Activated naive CD8-positive, alpha-beta T cell treated with anti-CD3 and anti-CD28 coated beads for 36 hours (primary cell): ENCODE measurements at places on chromosomes 11 and 22.
A peak's percentile ranks its signal among the peaks of the same experiment; 100 is the strongest.

GRCh38 chr11:4393209-4393857 lies at the start of gene TRIM21:
Gene TRIM21, minus strand, starts transcription at chr11:4393702. Its CDS starts 3,293 bp downstream, at chr11:4390409.
- H3K4me1 ChIP-seq: peaks cover 33% of the 10 kb centered on the region
- peak within 1 kb of the TSS; percentile 95 for H3K4me3 ChIP-seq
- peak within 1 kb of the TSS; percentile 96 for H3K27ac ChIP-seq
- DNase-seq: peak; percentile 85

- no peak overlapping the region for H3K4me3 ChIP-seq
- no peaks in the 10 kb centered on the region for H3K4me1 ChIP-seq
- H3K36me3 ChIP-seq: no peaks in the 10 kb centered on the region
- no peaks in the 10 kb centered on the region for H3K27me3 ChIP-seq
- no peak for DNase-seq
Observed at GRCh38 chr11:96607864-96608558, 218.2 kb downstream of the JRKL start.

- no peaks in the 10 kb centered on the region for H3K36me3 ChIP-seq
- H3K4me3 ChIP-seq: no peak overlapping the region
- peaks cover 11% of the 10 kb centered on the region for H3K27me3 ChIP-seq
- peaks cover 1% of the 10 kb centered on the region for H3K4me1 ChIP-seq
Observed at GRCh38 chr11:111101881-111102280, 143.6 kb upstream of the POU2AF2 start.

GRCh38 chr22:28910569-28911303 lies 27.4 kb downstream of the ZNRF3 start:
- no peak overlapping the region for H3K27ac ChIP-seq
- H3K4me3 ChIP-seq: no peak overlapping the region
- peaks cover 28% of the 10 kb centered on the region for H3K27me3 ChIP-seq
- peaks cover 36% of the 10 kb centered on the region for H3K4me1 ChIP-seq

GRCh38 chr22:27792452-27793161 lies 8.9 kb downstream of the MN1 start:
- H3K4me1 ChIP-seq: no peaks in the 10 kb centered on the region
- H3K27me3 ChIP-seq: no peaks in the 10 kb centered on the region
- no peak overlapping the region for H3K27ac ChIP-seq
- no peak for DNase-seq

DNA sequence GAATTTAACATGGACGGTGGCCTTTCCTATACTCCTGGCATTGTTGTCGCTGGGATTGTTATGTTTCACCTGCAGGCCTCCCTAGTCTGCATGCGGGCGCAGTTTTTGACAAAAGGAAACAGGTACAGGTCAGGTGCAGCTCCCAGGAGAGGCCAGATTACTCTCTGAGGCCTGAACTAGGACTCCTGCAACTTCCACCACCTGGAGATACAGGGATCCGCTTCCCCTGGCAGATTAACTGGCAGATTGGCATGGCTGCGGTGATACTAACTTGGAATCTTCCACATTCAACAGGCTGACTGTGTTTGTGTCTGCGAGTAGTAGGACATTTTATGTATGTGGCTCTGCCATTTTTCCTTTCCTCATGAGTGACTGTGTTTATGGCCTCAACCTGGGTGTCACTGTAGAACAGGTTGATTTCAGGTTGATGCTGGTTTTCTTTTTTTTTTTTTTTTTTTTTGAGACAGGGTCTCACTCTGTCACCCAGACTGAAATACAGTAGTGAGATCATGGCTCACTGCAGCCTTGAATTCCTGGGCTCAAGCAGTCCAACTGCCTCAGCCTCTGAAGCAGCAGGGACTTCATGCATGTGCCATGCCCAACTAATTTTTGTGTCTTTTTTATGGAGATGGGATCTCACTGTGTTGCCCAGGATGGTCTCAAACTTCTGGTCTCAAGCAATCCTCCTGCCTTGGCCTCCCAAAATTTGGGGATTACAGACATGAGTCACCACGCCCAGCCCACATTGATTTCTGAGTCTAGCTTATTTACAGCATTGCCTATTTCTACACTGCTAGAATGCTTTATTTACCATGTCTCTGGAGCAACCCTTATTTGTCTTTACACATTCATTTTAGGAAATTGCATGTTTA lies 1.7 kb upstream of the USP28 start:
- DNase-seq: no peak
- peaks cover 30% of the 10 kb centered on the region for H3K4me1 ChIP-seq
- H3K4me3 ChIP-seq: peak overlapping the region; percentile 96
- peaks cover 2% of the 10 kb centered on the region for H3K36me3 ChIP-seq
- H3K27me3 ChIP-seq: no peaks in the 10 kb centered on the region

- DNase-seq: no peak
- H3K27ac ChIP-seq: no peak overlapping the region
- H3K27me3 ChIP-seq: no peaks in the 10 kb centered on the region
- H3K4me3 ChIP-seq: no peak overlapping the region
- H3K36me3 ChIP-seq: no peaks in the 10 kb centered on the region
Observed at GRCh38 chr11:109808569-109808968, 284.6 kb upstream of the ZC3H12C start.

DNA sequence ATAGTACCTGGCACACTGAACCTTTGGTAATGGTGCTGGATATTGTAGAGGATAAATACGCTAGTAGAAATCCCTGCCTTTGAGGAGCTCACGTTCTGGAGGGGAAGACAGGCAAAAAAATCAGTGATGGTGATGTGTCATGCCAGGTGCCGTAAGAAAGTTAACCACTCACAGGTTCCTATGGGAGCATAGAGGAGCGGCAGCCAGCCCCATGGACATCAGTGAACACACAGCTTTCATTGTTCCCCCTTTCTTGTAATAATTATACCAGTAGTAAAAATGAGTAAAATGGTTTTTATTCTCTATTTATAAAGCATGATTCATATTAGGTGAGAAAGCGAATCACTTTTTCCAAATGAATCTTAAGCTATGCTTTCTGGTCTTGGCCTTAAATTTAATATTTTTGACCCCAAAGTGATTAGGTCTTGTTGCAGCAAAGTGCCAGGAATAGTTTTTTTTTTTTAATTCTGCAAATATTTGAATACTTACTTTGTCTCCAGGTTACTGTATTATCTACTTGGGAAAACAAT lies 57.9 kb downstream of the UVRAG start:
- peaks cover 2% of the 10 kb centered on the region for H3K36me3 ChIP-seq
- peak overlapping the region; percentile 1 for H3K4me3 ChIP-seq
- H3K27ac ChIP-seq: peak overlapping the region; percentile 74

- DNase-seq: no peak
- no peak overlapping the region for H3K4me3 ChIP-seq
Observed at GRCh38 chr11:46912526-46913150, 5.7 kb downstream of the LRP4 start.

DNA sequence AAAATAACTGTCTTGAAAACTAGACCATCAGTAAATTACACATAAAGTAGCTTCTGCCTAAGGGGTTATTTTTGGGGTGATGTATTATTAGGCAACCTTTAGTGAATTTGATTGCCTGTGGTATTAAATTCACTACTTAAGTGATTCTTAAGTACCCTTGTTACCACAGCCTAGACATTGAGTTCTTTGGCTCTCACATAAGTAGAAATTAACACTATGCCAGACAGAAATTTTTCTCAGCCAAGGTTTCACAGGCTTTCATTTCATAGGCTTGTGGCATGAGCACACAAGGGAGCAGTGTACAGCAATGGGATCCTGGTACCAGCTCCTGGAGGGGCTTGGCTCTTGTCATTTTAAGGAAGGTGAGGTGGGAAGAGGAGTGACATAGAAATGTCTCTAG lies 218.5 kb downstream of the AASDHPPT start:
- no peak for DNase-seq
- no peaks in the 10 kb centered on the region for H3K36me3 ChIP-seq
- H3K27ac ChIP-seq: no peak overlapping the region
- H3K4me3 ChIP-seq: no peak overlapping the region
- no peaks in the 10 kb centered on the region for H3K27me3 ChIP-seq

DNA sequence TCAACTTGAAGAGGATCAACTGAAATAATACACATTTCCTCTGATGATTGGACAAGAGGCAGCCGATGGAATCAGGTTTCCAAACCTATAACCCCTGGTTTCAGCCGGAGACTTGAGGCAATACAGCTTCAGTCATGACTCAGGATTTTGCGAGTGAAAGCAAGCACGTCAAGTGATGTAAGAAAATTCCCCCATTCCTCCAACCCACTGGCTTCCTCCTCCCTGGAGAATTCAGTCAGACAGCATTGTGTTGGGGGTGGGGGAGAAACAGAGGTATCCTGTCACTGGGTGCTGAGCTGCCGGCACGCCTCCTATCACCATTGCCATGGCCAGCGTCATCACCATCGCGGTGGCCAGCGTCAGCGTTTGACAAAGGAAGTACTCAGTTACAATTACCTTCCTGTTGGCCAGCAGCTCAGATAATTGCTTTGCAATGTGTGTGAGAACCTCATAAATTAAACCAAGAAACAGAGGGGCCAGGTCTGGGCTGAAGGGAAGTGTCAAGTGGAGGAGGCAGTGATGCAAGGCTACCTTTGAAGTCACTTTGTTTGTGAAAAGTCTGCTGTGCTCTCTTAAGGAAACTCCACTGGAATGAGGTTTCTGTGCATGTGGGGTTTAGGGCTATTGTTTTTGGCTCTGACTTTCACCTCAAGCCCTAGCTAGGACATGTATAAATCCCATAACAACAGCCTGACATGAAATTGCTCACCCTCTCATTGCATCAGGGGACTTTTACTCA lies 50.2 kb downstream of the LIF start:
- peaks cover 6% of the 10 kb centered on the region for H3K36me3 ChIP-seq
- H3K4me1 ChIP-seq: peaks cover 57% of the 10 kb centered on the region
- peak; percentile 38 for DNase-seq
- no peaks in the 10 kb centered on the region for H3K27me3 ChIP-seq
- H3K27ac ChIP-seq: peak overlapping the region; percentile 90

- peaks cover 46% of the 10 kb centered on the region for H3K27me3 ChIP-seq
- peaks cover 4% of the 10 kb centered on the region for H3K4me1 ChIP-seq
- H3K27ac ChIP-seq: no peak within 1 kb of the TSS
- peak; percentile 43 for DNase-seq
Observed at GRCh38 chr11:68684385-68685356, at the start of gene GAL. Gene GAL, plus strand, starts transcription at chr11:68684544. Its CDS starts 380 bp downstream, at chr11:68684924.

GRCh38 chr22:35812600-35812999 lies 94.9 kb downstream of the APOL5 start:
- peaks cover 8% of the 10 kb centered on the region for H3K36me3 ChIP-seq
- no peaks in the 10 kb centered on the region for H3K4me1 ChIP-seq
- H3K4me3 ChIP-seq: no peak overlapping the region
- DNase-seq: no peak

DNA sequence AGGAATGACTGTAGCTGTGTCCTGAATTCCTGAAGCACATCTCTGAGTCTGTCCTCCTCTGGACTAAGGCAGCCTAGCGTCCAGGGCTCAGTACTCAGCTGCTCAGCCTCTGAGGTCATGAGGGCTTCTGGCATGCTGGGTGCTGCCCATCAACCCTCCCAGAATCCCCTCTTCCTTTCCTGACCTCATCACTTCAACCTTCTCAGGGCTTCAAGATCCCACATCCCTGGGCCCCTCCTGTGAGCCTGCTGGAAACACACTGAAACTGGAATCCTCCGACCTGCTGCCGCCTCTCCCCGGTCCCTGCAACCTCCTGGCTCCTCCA lies 803 bp downstream of the KRTAP5-8 start:
- no peak overlapping the region for H3K4me3 ChIP-seq
- H3K36me3 ChIP-seq: peaks cover 2% of the 10 kb centered on the region
- no peak for DNase-seq
- no peak overlapping the region for H3K27ac ChIP-seq
- H3K27me3 ChIP-seq: peaks cover 4% of the 10 kb centered on the region

- peaks cover 17% of the 10 kb centered on the region for H3K27me3 ChIP-seq
- H3K27ac ChIP-seq: no peak overlapping the region
- H3K36me3 ChIP-seq: no peaks in the 10 kb centered on the region
- no peak overlapping the region for H3K4me3 ChIP-seq
- no peaks in the 10 kb centered on the region for H3K4me1 ChIP-seq
Observed at GRCh38 chr11:33475993-33476392, 218.8 kb downstream of the HIPK3 start.

DNA sequence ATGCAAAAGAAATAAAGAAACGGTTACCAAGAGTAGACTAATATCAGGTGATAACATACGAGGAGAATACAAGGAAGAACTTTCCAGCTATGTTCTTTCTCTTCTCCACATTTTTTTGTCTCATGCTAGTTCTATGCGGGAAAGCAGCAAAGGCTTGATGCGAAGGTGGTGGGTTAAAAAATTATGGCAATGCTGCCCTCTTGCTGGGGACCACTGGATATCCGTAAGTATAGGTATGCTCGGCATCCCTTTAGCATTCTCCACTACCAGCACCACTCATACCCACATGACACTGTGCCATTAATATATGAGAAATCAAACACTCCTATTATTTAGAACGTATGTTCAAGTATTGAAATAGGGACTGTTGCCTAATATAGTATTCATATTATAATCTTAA lies 776.4 kb downstream of the LRRC4C start:
- no peak overlapping the region for H3K4me3 ChIP-seq
- DNase-seq: no peak
- H3K27me3 ChIP-seq: no peaks in the 10 kb centered on the region
- H3K36me3 ChIP-seq: no peaks in the 10 kb centered on the region

DNA sequence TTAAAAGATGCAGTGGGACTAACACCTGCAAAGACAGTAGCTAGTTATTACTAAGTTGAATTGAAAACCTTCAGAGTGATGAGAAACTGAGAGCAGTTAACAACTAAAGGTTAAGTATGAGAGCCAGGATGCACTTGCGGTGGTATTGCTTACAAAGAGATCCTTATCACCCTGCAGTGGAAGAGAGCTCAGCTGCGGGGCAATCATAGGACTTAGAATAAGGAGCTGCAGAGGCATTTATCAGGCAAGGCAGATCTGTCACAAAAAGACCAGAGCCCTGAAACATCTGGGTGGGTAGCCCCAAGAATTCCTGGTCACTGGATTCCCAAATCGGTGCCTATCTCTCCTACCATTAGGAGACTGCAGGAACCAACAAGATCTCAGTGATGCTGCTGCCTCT lies 34.3 kb upstream of the CFAP300 start:
- H3K27me3 ChIP-seq: peaks cover 24% of the 10 kb centered on the region
- H3K4me1 ChIP-seq: no peaks in the 10 kb centered on the region
- no peak overlapping the region for H3K4me3 ChIP-seq
- DNase-seq: no peak
- no peaks in the 10 kb centered on the region for H3K36me3 ChIP-seq

GRCh38 chr22:26038365-26038764 lies 130.9 kb upstream of the SEZ6L start:
- H3K36me3 ChIP-seq: no peaks in the 10 kb centered on the region
- H3K4me1 ChIP-seq: no peaks in the 10 kb centered on the region
- no peak overlapping the region for H3K4me3 ChIP-seq

DNA sequence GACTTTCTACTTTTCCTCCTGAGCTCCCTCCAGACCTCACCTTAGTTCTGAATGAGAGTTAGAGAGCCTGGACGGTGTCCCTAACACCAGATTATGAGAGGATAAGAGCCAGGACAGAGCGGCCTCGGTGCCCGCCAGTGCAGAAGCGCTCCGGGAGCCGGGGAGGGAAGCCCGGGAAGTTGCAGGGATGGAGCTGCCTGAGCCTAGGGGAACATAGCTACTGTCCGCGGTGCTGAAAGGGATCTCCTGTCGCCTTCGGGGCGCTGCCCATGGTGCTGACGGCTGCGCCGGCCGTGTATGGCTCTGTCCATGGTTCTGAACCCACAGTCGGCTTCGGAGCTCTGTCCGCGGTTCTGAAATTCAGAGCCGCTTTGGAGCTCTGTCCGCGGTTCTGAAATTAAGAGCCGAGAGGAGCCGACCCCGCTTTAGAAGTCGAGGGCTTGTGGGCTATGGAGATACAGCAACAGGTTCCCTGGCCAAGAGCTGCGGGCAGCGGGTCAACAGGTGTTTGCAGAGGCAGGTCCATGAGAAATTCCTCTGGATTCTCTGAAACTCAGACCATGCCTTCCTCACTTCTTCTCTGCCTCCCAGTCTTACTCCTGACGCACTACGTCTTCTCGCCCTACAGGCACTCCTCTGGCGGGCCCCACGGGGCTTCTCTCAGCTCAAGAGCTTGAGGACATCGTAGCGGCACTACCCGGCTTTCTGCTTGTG lies 814 bp downstream of the NPAS4 start:
- H3K4me3 ChIP-seq: no peak overlapping the region
- peak; percentile 82 for DNase-seq
- no peak overlapping the region for H3K27ac ChIP-seq
- no peaks in the 10 kb centered on the region for H3K36me3 ChIP-seq
- H3K27me3 ChIP-seq: peaks cover 45% of the 10 kb centered on the region
